ENCODE measurements at places on chromosomes 2 and 18.

DNA sequence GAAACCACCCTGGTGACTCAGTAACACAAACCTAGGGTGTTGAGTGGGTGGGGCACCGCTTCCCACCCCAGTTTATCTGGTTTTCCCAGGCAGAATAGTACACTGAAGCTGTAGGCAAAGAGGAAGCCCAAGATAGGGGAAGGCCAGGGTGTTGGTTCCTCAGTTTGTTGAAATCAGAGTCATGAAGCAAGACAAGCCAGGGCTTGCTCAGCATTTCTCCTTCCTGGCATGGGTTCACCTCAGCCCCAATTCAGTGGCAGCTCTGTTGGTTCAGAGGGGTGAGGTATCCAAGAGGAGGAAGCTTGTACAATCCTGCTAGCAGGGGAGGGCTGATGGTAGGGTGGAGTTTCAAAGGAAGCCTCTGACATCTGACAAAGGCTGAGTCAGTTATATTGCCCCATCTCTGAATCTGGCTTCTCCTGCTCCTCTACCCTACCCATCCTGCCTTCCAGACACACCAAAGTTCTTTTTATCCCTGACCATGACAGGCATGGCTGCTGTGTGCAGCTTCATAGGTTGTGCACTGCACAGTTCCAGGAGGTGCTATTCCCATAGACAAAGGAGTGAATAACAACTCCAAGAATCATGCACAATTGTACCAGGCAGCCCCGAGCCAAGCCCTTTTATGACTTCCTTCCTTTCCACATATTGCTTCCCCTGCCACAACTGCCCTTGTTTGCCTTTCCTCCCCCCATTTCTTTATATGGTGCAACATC lies 24.9 kb upstream of the RAB10 start:
- DNase-seq = no peak

DNA sequence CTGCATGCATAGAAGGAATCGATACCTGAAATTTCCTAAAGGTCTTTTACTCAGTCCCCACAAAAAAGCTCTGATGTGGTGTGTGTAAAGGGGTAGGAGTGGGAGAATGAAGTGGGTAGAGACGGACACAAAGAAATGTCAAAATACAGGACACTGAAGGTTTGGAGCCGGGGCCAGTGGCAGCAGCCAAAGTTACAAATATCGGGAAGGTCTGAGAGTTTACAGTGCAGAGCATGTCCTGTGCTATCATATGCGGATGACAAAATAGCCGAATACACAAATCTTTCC lies 89.9 kb upstream of the STON1 start:
- no peak for DNase-seq

- peak; percentile 75 for DNase-seq
Observed at GRCh38 chr2:42141687-42142546, 27.2 kb upstream of the EML4 start.

DNA sequence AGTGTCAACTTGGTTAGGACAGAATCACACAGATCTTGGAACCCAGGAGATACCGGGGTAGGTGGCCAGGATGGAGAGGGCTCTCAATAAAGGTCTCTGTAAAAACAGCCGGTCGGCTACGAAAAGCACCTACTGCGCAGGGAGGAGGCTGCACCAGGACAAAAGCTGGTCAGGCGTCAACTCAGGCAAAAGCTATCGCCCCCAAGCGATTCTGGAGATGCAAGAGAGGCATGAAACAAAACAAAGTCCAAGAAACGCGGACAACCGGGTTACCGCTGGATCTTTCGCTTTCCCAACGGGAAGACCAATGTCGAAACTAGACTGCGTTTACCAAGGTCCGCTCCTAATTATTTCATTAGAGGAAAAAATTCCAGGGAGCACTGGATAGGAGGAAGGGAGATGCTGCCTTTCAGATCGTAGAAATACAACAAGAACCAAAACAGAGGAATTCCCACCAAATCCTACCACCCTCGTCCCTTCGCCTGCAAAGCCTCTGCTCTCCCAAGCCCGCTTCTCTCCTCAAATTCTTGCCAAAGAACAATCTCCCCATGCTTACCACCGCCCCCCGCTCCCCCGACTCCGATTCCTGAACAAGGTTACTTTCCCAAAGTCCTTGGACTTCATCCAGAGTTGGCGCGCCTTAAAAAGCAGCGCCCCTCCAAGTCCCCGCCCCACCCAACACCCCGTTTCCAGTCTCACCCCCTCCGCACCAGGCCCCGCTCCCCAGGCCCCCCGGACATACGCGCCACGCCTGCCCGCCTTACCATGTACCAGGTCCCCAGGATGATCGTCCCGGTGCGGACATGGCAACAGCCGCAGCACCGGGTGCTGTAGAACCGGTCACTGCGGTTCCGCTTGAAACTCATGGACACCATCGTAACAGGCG lies 539 bp downstream of the LAPTM4A start:
- DNase-seq = peak; percentile 52

DNA sequence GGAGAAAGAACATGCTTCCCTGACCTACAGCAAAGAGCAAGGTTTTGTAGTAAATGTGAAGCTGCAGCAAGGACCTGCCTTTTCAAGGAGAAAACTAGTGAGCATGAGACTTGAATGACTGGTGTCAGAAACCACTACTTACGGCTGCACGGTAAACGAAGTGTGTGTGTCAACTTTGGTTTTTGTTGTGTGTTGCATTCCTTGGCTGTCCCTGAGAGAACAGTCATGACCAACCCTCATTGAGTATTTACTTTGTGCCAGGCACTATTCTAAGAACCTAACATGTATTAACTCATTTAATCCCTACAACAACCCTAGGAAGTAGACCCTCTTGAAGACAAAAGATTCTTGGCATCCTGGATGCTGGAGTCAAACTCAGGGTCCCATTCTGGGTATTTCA lies 22.8 kb downstream of the ACMSD start:
- DNase-seq = no peak
